ENCODE measurements at places on chromosomes 3 and 15.

- DNase-seq: no peak
These were observed 16.5 kb upstream of the MUSTN1 start for GRCh38 chr3:52851348-52851747.

DNA sequence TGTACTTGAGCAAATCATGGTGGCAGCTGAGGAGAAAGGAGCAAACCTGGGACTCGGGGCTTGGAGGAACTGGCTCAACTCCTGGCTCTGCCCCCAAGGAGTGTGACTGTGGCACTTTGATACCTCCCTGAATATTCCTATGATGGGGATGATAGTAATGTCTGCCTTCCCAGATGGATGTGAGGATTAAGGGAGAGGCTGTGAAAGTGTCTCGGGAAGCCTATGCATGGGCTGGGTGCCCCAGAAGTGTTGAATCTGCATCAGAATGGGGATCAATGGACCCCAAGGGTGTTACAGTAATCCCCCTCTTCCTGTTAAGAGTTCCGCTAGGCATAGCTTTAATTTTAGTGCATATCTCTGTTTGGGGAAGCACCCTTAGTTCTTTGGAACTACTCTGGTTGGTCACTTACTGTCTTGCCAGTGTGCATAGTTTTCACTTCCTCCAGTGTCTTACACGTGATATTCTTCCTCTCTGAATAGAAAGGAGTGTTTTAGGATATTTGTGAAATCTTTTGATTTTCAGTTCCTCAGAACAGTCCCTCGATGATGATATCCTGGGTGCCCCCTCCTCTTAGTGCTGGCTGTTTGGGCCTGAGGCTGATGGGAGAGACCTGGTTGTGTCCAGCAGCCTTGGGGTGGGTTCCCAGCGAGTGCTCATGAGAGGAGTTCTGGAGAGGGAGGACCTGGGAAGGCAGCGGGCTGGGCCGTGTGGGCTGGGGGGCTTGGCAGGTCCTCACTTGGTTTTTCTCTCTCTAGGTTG, 97.5 kb downstream of the CHDH start:
- DNase-seq: no peak

DNA sequence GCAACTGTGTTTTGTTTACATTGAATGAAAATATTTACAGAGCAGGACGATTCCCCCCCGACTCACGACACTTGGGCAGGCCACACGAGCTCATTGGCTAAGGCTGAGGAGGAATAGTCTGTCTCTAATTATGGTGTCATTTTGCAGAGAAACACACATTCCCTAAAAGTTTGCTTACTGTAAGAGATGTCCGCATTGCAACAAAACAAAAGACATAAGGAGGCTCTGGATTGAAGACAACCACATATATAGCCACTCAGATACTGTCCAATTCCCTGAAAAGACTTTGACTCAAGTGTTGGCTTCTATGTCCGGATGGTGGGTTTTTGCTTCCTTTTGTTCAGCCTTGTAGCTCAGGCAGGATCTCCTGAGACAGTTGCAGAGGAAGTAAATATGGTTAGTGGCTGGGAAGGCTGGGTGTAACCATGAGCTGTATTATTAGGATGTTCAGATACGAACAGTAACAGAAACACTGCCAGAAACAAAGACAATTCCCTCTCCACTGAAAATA, 170.4 kb downstream of the KLHL25 start:
- DNase-seq: no peak

- no peak for DNase-seq
These were observed 26.8 kb upstream of the NANOGP8 start for GRCh38 chr15:35111861-35112260.

GRCh38 chr3:41186297-41186696, 13.0 kb upstream of the CTNNB1 start:
- no peak for DNase-seq

DNA sequence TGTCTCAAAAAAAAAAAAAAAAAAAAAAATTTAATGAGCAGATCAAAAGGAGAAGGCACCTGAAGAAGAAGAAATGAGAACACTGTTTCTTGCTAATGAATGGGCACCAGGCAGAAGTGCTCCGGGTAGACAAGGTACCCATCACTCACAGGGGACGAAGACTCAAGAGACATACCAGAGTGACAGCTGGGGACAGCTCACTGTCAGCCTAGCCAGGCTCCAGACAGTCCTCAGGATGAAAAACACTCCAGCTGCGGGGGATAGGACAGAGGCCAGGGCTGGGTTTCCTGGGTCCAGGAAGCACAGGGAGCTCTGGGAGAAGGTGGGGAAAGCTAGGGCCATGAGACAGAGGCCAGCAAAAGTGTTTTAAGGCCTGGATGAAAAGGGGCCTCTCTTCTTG, 48.5 kb upstream of the PARL start:
- DNase-seq: no peak

GRCh38 chr15:99114511-99115299, 9.8 kb downstream of the SYNM start:
- no peak for DNase-seq

GRCh38 chr3:128271536-128272332, 118.5 kb downstream of the EEFSEC start:
- DNase-seq: no peak

- DNase-seq: no peak
These were observed 825.7 kb downstream of the SQOR start for GRCh38 chr15:46460431-46461094.

GRCh38 chr3:52230461-52230860, 5.0 kb upstream of the TLR9 start:
- DNase-seq: no peak

Measured in T-helper 9 cell (primary cell).